ENCODE measurements at places on chromosomes 3 and 15.
A peak's percentile ranks its signal among the peaks of the same experiment; 100 is the strongest.

GRCh38 chr15:67225336-67225735 is 29.1 kb downstream of the AAGAB start:
- no peak for DNase-seq

GRCh38 chr15:36347272-36347858 is 232.1 kb upstream of the CDIN1 start:
- no peak for DNase-seq

GRCh38 chr15:51313074-51313393 is 25.4 kb downstream of the CYP19A1 start:
- DNase-seq: no peak

- no peak for DNase-seq
These were observed 27.5 kb downstream of the PLSCR5 start for GRCh38 chr3:146577662-146578061.

GRCh38 chr3:48467473-48468267 is 21.1 kb downstream of the ATRIP start:
- peak; percentile 48 for DNase-seq

DNA sequence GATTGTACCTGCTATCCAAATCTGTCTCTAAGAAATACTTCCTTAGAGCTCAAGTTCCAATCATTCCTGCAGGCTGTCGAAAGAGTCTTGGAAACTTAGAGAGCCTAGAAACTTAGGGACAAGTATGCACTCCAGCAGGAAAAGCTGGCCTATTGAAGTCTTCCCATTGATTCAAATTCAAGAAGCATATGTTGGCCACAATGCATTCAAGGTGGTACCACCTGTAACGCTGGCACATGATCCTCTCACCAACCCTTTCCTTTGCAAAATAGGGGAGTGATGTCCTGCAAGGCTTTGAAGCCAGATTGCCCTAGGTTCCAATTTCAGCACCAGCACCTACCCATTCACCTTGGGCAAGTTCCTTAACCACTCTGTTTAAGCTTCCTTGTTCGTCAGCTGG is 6.0 kb downstream of the ADAMTS9 start:
- DNase-seq: no peak

DNA sequence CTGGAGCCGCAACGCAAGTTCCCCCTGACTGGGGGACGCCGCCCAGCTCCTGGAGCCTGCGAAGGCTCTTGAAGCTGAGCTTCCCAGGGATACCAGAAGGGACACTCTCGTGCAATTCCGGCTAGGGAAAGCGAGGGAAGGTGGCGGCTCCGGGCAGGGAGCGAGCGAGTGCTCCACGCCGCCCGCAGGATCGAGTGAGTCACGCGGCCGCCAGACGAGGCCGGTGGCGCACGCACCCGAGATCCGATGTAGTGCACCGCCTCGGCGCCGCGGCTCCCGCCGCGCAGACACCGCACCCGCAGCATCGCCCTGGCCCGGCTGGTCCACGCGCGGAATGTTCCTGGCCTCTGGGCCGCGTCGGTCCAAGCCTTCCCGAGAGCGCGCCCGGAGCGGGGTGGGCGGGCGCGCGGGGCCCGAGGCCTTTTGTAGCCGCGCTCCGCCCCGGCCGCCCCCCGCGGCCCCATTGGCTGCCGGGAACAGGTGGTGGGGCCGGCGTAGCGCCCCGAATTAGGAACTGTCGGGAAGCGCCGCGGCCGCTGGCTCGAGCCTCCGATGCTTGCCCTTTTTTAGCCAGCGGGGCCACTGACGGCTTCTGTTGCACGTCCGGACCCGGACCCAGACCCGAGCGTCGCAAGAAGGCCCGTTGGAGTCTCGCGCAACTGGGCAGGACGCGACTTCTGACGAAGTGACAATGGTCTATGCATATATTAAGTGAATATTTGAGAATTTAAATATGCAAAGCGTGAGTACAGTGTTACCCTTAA is at the start of gene GATM:
GATM (minus strand) TSS at position 396 of the 764 bp plus-strand sequence; CDS start at position 305, 91 bp downstream.
- peak; percentile 50 for DNase-seq
